ENCODE measurements at places on chromosomes 6 and 20. TPM values are rescaled to one million over a fixed set of nuclear protein-coding genes. Genes with fewer than 3 reads are reported as not detected.

- DNase-seq = no peak
These were observed 208.8 kb upstream of the TSHZ2 start for GRCh38 chr20:52763321-52763853.

DNA sequence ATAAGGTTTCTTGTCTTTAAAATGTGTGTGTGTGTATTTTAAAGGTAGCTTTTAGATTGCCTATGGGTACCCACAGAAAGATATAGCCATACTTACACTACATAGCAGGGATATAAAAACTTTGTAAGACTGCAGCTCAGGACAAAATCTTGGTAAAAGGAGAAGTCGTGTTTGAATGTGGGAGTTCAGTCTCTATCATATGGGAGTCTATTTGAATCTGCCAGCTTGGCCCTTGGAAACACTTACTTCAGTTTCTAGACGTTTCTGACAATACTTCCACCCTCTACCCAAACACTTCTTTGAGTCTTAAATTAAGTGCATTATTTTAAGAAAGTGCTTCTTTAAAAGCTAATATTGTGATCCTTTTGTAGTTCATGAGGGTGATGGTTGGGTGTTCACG is 155.7 kb downstream of the CARMIL1 start:
- DNase-seq = no peak

KCNS1 gene
- polyA plus RNA-seq = not detected

- DNase-seq = no peak
These were observed 23.5 kb downstream of the CARMIL1 start for GRCh38 chr6:25302677-25303128.

GRCh38 chr6:120493505-120493904 is 840.8 kb downstream of the TBC1D32 start:
- DNase-seq = no peak

- DNase-seq = no peak
These were observed 44.0 kb upstream of the CAP2 start for GRCh38 chr6:17349427-17349826.

UCKL1 gene
- 65.8 TPM for polyA plus RNA-seq

LRFN2 gene
- polyA plus RNA-seq = not detected

OLIG3 gene
- polyA plus RNA-seq = not detected

CFAP61 gene
- polyA plus RNA-seq = not detected

- no peak for DNase-seq
These were observed 36.5 kb downstream of the HIVEP1 start for GRCh38 chr6:12048609-12049008.

GRCh38 chr6:89323511-89323971 is 8.4 kb upstream of the GABRR2 start:
- peak; percentile 46 for DNase-seq

DNA sequence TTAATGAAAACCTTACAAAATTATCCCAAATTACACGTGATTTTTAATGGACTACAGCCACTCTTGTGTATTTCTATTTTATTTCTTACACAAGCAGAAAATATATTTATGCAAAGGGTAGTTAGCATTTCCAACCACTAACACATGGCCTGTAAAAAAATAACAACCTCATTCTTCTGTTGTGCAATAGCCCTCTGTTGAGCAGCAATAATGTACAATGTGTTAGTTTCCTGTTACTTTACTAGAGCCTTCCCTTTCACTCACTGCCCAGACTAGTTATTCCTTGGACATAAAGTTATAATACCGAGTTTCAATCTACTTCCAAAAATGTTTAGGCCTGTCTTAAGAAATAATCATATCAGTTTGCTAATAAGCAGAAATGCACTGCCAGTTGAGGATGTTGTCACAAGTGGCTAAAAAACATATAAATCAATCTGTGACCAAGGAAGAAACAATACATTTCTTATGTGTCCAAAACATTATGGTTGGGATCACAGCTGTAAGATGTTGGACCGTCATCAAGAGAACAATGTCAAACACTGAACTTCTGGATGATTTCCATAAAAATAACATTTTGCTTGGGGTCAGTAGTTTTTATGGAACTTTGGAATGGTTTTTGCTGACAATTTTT is 73.6 kb upstream of the RNF146 start:
- peak; percentile 79 for DNase-seq

DNA sequence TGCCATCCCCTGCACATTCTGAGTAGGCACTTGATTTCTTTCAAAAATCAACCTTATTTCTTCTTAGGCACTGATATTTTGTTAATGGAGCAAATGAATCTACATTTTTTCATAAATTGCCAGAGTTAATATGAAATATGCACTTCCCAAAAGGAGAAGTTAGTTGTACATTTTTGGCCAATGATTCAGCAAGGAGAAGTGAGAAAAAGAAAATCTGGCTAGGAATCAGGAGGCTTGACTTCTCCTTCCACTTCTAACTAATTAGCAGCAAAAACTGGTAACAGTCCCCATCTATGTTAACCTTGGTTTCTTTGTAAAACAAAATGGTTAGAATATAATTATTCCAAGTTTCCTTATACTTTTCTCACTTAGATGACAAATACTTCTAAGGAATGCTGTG is 7.0 kb upstream of the DSE start:
- peak; percentile 65 for DNase-seq

GRCh38 chr20:3930265-3931206 is 41.3 kb downstream of the PANK2 start:
- peak; percentile 16 for DNase-seq

DNA sequence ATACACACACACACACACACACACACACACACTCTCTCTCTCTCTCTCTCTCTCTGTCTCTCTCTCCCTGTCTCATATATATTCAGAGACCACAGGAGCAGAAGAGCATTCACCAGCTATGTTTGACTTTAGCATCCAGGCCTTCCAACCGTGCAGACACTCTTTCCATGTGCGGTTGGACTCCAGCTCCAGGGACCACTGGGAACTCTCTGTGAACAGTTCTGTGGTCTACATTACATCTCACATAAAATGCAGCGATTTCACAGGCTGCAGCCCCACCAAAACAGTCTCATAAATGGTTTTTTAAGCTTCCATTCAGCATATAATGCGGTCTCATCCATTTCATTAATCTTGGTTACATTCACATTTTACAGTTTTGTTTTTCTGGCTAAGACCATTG is 508.4 kb upstream of the SULF2 start:
- DNase-seq = no peak

HCK gene
- 688 TPM for polyA plus RNA-seq

KIAA0408 gene
- not detected for polyA plus RNA-seq

DNA sequence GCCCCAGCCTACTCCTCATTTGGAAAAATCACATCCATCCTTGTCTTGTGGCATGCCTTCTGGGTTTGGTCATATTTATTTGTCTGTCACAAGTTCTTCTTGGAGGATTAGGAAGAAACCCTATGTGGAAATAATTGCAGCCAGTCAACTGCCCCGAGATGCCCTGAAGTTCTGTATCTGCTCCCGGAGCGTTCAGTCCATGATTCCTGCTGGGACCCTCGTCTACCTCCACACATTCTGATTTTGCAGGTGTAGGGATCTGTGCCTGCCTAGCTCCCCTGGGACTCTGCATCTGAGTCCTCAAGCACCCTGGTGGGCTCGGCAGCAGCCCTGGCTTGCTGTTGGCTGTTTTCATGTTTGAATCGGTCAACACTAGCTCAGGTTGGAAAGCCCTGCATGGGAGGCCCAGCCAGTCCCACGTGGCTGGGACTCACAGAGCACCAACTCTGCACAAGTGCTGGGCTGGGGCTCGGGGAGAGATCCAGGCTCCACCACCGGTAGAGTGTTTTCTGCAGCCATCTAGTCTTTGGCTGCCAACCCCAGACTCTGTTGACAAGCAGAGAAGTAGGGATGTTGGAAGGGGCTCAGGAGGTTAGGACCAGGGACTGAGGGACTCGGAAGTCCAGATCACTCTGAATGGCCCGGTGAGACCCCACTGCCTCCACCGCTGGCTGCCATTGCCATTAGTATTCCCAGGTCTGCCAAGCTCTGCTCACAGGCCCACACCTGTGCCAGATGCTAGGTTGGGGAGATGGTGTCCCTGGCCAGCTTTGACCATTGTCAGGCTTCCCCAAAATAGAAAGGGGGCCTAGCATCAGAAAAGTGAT is 183.5 kb upstream of the CST7 start:
- DNase-seq = no peak

GRCh38 chr6:118353564-118353963 is 194.5 kb upstream of the PLN start:
- DNase-seq = no peak

DEFB124 gene
- not detected for polyA plus RNA-seq

- DNase-seq = no peak
These were observed 41.5 kb downstream of the B4GALT5 start for GRCh38 chr20:49672096-49672664.

GRCh38 chr6:6942091-6942490 is 165.7 kb upstream of the RREB1 start:
- DNase-seq = no peak

LY6G6F gene
- polyA plus RNA-seq = 0.51 TPM

DNA sequence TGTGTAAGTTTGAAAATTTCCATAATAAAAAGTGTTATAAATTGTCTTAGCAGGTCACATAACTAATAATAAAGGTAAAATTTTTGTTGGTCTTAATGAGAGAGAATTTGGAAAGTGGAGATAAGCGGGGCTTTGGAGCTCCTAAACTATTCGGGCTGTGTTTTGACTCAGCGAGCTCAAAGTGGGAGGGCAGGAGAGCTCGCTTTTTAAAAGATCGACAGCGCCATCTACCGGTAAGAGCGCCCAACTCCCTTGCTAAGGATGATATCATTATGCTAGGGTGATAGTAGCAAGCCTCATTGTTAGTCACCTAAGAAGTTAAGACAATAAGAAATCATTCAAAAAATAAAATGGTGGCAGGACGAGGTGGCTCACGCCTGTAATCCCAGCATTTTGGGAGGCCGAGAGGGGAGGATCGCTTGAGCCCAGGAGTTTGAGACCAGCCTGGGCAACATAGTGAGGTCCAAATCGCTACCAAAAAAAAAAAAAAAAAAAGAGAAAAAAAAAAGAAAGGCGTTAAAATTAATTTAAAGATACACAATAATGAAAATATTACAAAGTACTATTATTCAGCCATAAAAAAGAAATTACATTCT is 24.8 kb downstream of the C6orf15 start:
- peak; percentile 83 for DNase-seq

GRCh38 chr6:50966986-50967385 is 148.3 kb downstream of the TFAP2B start:
- DNase-seq = no peak

GRCh38 chr6:42140756-42141602 is 1.4 kb downstream of the C6orf132 start:
- DNase-seq = no peak
